IPS DF 19.7 (cell line): ENCODE measurements at places on chromosomes 4 and X.

DNA sequence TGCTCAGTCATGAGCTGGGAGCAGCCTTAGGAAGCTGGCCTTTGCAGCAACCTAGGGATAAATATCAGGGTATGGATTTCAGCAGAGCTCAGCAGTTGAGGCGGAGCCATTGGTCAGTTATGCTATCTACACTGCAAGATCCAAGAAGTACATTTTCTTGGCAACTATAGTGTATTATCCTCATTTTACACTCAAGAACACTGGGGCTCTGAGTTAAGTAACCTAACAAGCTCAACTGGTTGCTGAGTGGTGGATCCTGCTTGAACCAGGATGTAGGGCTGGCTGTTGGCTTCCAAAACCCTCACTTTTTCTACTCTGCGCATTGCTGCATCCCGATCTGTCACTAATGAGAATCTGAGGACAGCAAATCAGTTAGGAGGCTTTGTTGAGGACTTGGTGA lies 1.5 kb upstream of the SCARB2 start:
- no peak for DNase-seq

DNA sequence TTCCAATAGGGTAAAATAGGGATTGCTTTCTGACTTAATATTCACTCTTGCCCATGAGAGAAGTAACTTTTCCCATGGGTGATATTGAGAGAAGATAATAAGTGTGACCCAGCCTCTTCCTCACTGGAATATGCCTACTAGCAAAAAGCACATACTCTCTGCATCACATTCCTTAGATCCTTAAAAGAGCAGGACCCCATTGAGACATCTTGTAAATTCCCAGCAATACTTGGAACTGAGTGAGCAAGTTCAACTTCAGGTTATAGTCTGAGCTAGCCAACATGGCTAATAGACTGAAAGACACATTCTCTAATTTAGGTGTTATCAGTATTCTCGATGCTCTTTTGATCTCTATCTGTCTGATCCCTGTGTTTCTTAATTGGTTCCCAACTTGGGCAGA lies 1372.3 kb downstream of the STIM2 start:
- no peak for DNase-seq

DNA sequence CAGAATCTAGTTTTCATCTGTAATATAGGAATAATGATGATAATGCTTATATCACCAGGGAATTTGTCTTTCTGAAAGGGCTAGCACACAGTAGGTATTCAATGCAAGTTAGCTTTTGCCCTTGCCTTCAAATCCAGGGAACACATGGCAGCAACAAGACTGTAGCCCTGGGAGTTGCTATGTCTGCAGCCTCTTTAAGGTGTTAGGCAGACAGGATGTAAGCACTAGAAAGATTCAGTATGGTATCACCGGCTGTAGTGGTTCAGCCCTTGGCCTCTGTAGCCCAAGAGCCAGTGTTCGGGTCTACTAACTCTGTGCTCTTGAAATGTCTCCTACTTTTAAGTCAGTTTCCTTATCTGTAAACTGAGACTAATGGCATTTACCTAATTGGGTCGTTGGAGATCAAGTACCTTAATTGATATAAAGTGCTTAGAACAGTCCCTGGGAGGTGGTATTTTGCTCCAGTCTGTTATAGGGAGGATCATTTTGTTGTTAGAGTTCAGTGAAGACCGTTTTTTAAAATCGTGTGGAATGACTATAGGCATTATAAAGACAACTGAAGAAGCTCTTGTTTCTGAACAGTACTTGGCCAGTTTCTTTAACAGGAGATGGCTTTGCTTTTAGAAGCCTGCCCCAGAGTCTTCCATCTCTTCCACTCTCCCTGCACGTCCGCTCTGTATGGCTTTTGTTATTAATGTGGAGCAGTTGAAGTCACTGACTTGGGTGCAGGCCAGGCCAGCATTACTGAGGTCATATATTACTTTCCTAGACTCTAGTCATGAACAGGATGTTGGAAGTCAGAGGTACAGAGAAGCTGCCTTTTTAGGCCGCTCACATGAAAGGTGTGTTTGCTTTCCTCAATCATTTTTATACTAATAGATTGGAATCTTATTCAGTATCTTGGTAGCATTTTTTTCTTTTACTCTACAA lies 44.8 kb downstream of the GAB1 start:
- no peak for DNase-seq

- no peak for DNase-seq
Measured at GRCh38 chr4:86484241-86484640, 109.9 kb upstream of the PTPN13 start.

GRCh38 chrX:112642349-112642748 lies 37.4 kb downstream of the LHFPL1 start:
- peak; percentile 25 for DNase-seq

GRCh38 chr4:6107114-6107791 lies 89.0 kb upstream of the C4orf50 start:
- DNase-seq = no peak

DNA sequence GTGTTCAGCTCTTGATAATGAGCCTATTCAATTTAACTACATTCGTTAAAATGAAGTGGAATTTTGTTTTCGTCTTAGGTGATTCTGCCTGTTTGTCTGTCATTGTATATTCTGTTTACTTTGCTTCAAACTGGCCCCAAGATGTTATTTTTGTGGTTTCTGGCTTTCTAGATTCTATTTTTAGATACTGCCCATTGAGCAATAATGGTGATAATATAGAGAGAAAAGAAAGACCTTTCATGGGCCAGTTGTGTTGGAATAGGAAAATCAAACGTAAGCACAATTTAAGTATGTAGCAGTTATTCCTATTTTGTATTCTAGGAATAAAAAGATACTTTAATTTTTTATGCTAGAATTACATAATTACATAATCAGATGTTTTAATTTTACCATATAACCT lies 4.0 kb downstream of the CDKN2AIP start:
- DNase-seq = no peak

DNA sequence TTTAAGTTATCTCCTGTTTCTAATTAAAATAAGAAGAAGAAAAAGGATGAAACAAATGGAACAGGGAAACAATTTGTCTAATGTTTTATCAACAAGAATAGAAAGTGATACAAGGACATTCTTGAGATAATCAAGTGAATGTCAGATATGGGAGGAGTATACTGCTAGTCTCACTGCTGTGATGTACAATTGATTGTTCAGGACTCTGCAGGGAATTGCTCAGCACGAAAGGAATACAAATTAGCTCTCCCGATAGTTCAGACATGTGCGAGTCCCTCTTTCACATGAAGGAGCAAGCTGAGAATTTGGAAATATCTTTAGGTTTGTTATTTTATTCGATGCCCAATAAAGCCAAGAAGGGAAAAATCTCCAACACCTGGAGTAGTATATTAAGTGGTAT lies 57.3 kb upstream of the FSTL5 start:
- DNase-seq = no peak

DNA sequence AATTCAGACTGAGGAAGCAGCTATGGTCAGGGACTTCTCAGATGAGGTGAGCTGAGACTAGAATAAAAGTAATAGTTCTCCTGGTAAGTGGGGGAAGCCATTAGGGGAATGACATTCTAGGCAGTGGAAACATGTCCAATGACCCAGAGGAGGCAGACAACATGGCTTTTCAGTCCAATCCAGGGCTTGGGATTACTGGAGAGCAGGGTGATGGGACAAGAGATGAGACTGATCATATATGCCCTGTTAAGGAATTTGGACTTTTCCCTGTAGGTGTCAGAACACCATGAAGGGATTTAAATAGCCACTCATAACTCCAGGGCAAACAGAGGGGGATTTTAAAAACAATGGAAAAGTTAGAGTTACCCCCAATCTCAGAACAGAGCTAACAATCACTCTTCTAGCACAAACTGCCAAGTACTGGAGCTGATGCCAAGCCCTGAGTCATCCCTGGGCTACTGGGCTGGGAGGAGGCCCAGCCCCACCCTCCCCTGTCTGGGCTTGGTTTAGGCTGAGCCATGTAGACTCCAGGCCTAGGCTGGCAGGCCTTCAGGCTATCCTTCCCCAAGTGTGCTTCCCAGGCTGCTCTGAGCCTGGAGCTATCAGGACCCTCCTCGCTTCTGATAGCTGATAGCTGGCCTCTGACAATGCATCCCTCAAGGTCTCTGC lies 22.7 kb upstream of the MSN start:
- DNase-seq = no peak

DNA sequence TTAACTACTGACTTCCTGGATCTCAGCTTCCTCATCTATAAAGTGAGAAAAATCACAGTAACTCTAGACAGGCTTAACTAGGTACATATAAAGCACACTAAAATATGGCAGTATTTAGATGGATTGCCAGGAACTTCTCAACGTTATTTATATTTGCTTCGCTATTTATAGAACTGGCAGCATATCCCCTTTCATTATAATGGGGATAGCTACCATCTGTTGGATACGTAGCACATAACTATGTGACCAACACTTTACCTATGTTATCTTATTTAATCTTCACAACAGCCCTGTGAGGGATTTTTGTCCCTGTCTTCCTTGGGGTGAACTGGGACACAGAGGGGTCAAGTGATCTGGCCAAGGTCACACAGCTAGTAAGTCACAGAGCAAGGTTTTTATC lies 64.6 kb downstream of the ENPEP start:
- DNase-seq = no peak

DNA sequence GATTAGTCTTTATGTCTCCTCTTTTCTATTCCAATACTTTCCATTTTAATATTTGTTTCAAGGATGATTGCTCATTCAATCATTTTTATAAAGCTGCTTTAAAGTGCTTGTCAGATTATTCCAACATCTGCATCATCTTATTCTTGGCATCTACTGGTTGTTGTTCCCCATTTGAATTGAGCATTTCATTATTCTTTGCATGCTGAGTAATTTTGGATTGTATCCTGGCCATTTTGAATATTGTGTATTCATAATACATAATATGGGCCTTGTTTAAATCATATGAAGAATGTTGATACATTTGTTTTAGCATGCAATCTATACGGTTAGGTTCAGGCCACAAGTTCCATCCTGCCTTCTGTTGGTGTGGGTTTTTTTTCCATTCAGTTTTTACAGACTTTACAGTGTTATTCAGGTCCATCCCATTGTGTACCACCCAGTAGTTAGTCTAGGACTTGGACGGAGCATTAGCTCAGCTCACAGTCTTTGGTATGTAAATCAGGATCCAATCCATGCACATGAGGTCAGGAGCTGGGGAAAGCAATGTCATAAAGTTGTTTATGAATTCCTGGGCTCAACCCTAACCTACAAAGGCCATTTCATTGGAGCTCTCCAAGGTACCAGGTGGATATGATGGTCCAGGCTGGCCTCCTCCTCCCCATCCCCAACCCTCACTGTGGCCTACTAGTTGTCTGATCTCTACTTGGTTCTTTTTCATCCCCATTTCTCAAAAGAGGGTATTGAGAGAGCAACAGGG lies 20.3 kb downstream of the RGN start:
- no peak for DNase-seq

- DNase-seq = no peak
Measured at GRCh38 chr4:119024102-119024501, 111.5 kb upstream of the MYOZ2 start.

DNA sequence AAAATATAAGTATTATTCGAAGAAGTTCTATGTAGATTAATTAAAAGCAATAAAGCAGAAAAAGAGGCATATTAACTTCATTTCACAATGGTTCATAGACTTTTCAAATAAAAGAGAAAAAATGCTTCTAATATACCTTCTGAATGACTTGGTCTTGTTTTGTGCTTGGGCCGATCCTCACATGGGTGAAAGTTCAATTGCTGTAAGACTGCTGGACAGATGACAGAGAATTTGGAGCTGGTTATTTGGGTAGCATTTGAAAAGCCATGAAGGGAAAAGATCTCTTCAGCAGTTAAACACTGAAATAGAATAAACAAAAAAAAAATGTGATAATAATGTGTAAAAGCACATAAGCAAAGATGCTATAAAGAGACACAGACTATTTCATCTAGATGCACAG lies 29.8 kb downstream of the SLC39A8 start:
- DNase-seq = no peak

DNA sequence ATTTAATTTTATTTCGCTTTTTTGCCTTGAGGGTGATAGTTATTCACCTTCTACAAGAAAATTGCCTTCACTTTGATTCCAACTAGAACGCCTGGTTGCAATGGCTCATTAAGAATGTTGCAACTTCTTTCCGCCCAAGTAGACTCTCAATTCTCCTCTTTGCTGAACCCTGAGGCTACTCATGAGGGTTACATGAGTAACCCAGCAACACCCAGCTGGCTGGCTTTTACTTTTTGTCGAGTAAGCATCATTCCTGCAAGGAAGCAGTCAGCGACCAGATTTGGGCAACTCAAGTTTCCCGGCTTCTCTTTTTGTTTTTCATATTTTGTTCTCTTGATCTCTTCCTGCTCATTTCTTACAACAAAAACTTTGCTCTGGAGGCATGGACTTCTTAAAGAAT lies 495.4 kb downstream of the PACRGL start:
- no peak for DNase-seq

DNA sequence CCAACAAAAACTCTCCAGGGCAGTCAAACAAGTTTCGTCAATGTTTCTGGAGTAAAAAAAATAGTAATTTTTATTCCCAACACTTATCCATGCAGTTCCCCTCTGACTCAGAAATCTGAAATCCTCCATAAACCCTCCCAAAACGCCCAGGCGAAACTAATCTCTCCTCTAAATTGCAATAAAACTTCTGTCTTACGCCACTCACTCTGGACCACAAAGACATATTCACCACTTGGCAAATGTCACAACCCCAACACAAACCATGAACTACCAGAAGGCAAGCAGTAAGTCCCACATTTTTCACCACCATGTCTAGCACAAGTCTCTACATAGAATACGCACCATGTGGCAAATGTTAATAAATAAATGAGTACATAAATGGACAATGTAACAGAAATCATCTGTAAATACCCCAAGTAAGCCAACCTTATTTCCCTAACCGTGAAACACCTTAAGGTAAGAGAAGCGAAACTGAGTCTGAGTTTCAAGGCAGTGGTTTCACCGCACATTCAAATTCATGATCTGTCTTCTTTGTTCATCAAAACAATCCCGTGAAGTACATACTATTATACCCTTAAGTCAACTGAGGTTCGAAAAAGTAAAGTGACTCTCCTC lies 1.6 kb downstream of the PAPSS1 start:
- DNase-seq = no peak

DNA sequence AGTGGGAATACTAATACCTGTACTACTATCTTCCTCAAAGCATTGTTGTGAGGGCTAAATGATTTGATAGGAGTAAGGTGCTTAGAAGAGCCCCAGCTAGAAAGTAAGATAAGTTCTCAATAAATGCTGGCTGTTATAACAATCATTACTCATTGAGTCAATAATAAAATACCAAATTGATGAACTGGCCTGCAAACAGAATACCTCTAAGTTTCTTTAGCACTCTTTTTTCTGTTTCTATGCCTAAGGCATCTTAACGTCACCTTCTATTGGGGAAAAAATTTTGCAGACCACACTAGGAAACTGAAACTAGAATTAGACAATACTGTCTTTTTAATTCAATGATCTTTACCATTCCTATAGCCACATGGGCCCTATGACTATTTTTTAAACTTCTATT lies 1.2 kb downstream of the CLTRN start:
- no peak for DNase-seq

- DNase-seq = no peak
Measured at GRCh38 chrX:154348646-154349358, 25.6 kb downstream of the FLNA start.

- DNase-seq = no peak
Measured at GRCh38 chrX:136259543-136259942, 8.3 kb upstream of the MAP7D3 start.
